ENCODE measurements at places on chromosomes 6 and 20.

GRCh38 chr20:15613530-15613929, 959.7 kb downstream of the KIF16B start:
- no peak for DNase-seq

DNA sequence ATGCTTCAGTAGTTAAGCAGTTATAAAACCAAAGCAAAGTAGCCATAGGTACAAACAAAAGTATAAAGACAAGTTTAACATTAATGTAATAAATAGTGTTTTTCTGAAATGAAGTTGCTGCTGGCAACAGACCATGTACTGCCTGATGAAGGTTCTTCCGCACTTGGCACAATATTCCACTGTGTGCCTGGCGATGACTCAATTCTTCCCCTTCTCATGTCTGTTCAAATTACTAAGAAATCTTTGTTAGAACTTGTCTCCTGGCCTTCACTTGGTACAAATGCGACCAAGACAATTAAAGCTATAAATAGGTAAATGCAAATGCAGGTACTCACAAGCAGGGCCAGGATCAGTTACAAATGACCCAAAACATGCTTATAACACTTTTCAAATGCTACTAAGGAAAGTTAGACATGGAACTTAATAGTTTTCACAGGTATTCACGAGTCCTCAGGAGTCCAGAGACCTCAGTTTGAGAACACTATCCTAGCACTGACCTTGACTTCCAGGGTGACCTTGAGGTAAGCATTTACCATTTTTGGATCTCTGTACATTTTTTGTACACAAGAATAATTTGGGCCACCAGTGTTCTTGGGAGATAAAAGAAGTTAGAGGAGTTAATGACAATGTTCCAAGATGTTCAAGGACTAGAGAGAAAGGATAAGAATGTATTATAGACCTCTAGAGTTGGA, 8.1 kb upstream of the DDR1 start:
- no peak for DNase-seq

DNA sequence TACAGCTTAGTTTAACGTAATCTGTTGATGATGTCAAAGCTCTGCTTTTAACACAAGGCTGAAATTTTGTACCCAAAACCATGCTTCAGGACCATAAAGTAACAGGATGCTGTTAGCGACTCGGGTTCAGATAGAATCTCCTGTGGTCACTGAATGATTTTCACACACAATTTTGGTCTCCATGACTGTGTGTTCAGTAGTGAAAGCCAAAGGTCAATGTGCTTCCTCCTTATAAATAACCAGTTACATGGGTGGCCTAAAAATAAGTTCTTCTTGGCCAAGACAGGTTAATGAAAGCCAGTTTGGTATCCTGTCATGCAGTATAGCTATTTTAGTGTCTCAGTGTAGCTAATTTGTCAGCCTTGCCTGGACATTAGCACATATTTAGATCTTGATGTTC, 19.1 kb upstream of the LOC128125822 start:
- DNase-seq: no peak

- no peak for DNase-seq
Measured at GRCh38 chr6:87104667-87105066, 9.8 kb upstream of the CGA start.

- no peak for DNase-seq
Measured at GRCh38 chr6:141050471-141050870, 1082.3 kb upstream of the GJE1 start.

DNA sequence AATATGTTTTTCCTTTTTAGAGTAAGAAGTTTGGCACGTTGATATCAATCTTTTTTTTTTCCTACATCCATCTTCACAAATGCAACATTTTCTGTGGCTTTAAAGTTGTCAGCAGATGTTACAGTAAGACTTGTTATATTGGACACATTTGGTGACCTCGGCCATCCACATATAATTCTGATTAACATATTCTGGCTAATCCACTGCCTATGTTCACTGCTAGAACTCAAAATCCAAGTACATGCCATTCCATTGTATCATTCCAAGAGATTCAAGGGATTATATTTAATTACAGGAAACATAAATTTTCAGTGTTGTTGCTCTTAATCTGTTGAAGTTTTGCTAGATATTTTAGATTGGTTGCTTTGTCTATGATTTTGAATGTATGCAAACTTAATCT, 367.6 kb downstream of the TENT5A start:
- DNase-seq: no peak

GRCh38 chr20:2688041-2688591, 4.5 kb upstream of the EBF4 start:
- DNase-seq: no peak

GRCh38 chr20:53889411-53890148, 180.8 kb downstream of the BCAS1 start:
- no peak for DNase-seq

- DNase-seq: no peak
Measured at GRCh38 chr6:14705841-14706377, 540.0 kb upstream of the JARID2 start.

GRCh38 chr20:62043131-62043914, 22.4 kb downstream of the TAF4 start:
- no peak for DNase-seq

GRCh38 chr20:61288331-61288784, 36.3 kb downstream of the CDH4 start:
- DNase-seq: no peak

DNA sequence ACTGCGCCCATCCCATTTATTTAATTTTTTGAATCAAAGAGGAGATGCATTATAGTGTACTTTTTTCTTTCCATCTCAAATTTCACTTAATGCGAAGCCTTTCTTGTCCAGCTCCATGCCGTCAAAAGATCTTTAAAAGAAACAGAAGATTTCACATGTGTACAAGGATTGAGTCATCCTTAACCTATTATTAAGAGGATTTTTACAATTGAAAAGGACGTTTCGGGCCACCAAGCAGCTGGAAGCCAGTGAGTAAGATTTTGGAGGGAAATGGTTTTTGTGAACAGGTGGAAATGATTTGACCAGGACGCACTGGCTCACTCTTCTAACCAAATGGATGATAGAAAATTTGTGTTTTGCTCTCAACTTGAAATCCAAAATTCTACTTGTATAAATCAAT, 15.1 kb upstream of the CCDC170 start:
- no peak for DNase-seq

DNA sequence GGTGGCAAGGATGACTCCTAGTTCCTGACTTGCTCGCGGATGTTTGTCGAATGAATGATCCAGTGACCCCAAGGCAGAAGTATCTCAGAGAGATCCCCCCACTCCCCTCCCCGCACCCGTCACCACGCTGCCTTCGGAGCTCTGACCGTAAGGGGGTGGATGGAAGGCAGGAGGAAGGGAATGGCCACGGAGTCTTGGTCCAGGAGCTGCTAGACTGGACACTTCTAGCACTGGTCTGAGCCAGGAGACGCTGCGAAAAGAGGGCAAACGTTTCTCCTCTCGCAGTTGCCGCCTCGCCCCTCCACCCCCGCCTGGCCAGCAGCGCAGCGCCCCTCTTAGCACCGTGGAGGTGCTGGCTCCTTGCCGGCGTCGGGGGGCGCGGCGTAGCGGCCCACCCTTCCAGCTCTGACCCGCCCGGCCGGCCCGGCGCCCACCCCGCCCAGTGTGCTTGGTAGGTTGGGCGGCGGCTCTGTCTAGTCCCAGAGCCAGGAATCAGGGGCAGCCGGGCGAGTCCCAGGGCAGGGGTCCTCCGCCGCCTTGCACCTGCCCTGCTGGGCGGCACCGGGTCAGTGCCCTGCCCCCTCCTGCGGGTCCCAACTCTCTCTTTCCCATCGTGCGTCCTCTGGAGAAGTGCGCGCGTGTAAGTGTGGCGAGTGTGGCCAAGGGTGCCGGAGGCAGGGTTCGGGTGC, 2.4 kb upstream of the DBNDD2 start:
- DNase-seq: peak; percentile 27

DNA sequence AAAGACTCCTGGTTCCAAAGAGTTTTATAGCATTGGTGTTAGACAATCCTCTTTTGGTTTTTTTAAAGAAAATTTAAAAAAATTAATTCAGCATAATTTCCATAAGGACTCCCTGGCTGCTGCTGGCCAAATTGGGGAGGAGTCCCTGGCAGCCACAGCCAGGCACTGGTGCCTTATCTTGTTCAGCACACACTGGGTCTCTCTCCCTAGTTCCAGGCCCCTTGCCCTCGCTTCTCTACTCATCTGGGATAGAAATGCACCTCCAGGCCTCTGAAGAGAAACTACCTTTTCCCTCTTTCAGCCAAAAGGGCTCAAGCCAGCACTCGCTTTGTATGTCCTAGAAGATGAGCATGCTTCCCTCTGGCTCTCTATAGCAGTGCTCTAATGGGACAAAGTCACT, 13.4 kb upstream of the MAPK13 start:
- DNase-seq: no peak

DNA sequence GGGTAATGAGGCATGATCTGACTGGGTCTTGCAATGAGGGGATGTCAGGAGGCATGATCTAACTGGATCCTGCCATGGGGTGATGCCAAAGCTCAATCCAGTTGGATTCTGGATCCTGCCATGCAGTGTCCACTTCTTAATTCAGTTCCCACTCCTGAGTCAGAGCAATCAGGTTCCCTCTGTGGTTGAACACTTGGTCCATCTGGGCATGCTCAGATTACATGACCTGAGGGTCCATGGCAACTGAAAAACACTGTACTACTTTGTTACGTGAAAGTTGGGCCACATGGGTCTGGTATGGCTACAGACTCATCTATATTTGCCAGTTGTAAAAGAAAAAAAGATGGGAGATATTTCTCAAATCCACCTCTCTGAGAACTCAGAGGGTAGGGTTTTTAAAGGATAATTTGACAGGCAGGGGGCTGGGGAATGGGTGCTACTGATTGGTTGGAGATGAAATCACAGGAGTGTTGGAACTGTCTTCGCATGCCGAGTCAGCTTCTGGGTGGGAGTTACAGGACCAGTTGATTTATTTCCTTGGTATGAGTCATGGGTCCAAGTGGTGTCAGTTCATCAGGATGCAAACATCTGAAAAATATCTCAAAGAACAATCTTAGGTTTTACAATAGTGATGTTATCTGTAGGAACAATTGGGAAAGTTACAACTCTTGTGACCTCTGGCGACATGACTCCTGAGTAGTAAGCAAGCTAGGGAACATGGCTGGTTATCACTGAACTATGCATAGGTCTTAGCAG, 21.6 kb downstream of the C6orf163 start:
- no peak for DNase-seq

GRCh38 chr6:25997921-25998320, 35.3 kb downstream of the TRIM38 start:
- DNase-seq: no peak

- DNase-seq: no peak
Measured at GRCh38 chr6:40917603-40918002, 121.4 kb downstream of the UNC5CL start.

DNA sequence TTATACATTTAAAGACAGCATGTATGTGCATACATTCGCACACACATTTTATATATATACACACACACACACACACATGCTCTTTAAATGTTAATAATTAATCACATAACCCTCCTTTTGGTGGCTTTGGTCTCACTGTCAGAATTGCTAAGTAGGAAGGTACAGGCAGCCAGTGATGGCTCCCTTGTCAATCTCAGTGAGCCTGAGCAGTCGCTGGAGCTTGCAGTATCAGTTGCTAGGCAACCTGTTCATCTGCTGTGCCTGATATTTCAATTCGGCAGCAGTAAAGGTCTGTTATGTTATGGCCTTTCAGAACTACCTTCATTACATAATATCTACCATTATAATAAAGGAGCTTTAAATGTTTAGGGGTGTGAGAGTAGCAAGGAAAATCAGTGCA, 374.3 kb downstream of the LMBRD1 start:
- no peak for DNase-seq

DNA sequence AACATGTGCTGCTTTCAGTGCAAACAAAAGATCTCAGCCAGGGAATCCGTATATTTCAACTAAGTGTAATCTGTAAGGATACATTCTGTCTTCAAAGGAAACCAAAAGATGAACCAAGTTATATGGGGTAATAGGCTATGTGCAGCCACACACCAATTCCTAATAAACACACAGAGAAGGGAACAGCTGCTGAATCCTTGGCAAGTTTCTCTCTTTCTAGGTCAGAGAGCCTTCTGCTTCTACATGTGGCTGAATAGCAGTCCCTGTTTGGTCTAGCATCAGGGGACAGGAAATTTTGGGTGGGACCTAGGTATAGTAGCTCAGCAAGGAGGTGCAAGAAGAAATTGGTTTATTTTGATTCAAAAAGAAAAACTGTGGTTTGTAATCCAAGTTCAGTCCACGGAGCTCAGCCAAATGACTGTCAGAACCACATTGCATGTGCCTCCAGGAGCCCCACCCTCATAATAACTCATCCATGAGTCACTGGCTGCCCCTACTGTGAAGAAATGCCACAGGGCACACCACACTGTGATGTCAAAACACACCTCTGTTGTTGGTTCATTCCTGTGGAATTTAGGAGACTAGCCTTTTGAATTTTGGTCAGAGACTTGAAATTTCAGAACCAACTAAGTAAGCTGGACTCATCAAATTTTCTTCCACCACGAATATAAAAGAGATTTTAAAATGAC, 21.1 kb downstream of the SPTLC3 start:
- DNase-seq: no peak

DNA sequence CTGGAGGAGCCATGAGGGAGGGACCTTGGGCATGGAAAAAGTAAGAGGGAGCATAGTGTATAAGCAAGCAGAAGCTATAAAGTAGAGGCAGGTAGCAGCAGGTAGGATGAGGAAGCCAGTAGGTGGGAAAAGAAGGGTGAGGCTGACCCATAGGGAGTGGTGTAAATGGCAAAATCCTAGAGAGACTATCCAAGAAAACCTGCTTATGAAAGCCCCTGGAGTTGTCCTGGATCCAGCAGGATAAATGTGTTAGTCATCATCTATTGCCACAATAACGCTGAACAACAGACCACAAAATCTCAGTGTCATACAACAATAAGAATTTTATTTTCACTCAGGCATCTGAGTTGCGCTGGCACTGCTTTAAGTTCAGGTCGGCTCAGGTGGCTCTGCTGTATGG, 30.2 kb downstream of the CHD6 start:
- DNase-seq: no peak

GRCh38 chr6:49264909-49265308, 198.1 kb downstream of the MMUT start:
- DNase-seq: no peak

- no peak for DNase-seq
Measured at GRCh38 chr6:69693762-69694161, 103.0 kb downstream of the LMBRD1 start.

DNA sequence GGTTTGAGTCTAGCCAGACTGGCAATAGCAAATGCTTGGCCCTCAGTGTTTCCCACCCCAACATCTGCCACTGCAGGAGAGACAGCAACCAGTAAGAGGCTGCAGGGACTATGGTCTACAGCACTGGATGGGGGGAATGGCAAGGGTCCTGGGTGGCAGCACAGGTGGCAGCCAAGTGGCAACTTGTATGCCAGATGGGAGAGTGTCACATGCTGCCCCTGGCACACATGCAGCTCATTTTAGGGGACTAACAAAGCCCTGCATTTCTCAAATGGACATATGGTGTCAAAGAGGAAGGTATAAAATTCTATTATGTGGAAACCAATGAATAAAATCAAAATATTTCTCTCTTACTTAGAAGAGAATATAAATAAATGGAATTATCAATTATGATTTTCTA, 298.7 kb upstream of the MARCKS start:
- DNase-seq: no peak

Measured in neuronal stem cell (in vitro differentiated cells).